ENCODE measurements at places on chromosomes 2 and 18.

GRCh38 chr18:59959073-59959472 is 59.3 kb downstream of the PMAIP1 start:
- no peak for DNase-seq

- DNase-seq = no peak
These were observed 34.0 kb downstream of the BIN1 start for GRCh38 chr2:127072970-127073369.

DNA sequence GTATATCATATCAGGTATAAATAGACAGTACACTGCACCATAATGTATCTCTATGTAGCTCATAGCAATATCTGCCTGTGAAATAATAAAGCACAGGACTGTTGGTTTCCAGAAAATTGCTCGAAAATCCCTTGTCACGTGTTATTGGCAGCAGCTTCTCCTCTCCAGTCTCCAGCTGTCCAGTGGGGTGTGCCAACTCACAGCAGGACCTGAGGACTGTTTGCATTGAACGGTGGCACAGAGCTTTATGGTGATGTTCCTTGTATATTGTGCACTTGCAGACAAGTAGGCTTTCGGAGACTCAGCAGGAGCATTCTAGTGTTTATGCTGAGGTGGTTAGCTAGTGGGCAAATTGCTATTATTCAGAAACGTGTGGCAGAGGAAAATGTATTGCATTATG is 182.2 kb upstream of the ATP5MC3 start:
- no peak for DNase-seq

GRCh38 chr2:109676346-109676902 is 62.3 kb downstream of the SOWAHC start:
- DNase-seq = no peak

GRCh38 chr2:43226558-43226954 is at the start of gene ZFP36L2:
Gene ZFP36L2 (minus strand): TSS chr2:43226606. CDS start chr2:43226315, 291 bp downstream.
- peak; percentile 99 for DNase-seq

GRCh38 chr18:9608728-9609127 is 5.6 kb downstream of the PPP4R1 start:
- no peak for DNase-seq

- DNase-seq = no peak
These were observed 42.0 kb downstream of the ZFP36L2 start for GRCh38 chr2:43184339-43184895.

- peak; percentile 43 for DNase-seq
These were observed 128.4 kb upstream of the CBLN2 start for GRCh38 chr18:72672364-72673184.

DNA sequence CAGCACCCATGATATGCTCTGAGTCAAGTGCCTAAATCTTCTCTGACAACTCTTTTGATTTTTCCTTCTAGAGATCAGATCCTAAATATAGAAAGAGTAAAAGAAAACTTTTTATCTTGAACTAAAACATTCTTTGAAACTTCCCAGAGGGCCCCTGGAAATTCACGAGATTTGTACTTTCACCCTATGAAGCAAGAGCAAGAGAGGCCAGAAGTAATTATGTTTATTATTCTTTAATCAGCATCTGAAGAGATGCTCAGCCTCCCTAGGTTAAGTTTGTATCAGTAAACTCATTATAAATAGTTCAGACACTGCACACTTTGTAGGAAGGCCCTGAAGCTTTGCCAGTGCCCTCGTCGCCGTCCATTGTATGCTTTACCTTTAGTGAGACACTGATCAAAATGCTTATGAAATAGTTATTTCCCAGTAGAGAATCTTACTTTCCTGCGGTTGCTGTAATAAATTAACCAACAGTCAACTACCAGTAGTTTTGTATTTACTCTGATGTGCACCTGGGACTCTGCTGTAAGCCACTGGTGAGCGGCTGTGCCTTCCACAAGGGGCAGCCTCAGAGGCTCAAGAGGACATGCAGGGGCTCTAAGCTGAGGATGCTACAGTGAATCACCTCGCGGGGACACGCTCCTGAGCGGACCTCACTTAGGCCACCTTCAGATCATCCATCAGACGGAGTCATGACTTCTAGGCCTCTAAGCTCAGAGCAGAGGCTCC is 71.9 kb downstream of the BIN1 start:
- DNase-seq = no peak

- DNase-seq = no peak
These were observed 77.4 kb upstream of the LDLRAD4 start for GRCh38 chr18:13141209-13141608.

DNA sequence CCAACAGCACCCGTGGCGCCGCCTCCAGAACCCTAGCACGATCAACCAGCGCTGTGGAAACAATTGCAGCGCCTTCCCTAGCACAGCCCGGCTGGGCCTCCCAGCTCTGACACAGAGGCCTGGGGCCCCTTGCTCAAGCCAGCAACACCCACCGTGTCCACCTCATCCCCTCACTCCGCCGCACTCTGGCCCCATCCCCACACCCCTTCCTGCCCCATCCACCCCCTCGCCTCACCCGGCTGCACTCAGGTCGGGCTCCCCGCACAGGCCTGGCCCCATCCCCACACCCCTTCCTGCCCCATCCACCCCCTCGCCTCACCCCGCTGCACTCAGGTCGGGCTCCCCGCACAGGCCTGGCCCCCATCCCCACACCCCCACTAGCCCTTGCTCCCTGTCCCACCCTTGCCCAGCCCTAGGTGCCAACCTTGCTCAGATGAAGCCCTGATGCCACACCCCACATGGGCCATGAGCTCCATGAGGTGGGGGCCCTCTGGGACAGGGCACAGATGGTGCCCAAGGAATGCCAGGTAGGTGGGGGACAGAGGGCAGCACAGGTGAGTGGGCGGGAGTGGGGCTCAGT is 28.7 kb downstream of the KIF1A start:
- DNase-seq = no peak

DNA sequence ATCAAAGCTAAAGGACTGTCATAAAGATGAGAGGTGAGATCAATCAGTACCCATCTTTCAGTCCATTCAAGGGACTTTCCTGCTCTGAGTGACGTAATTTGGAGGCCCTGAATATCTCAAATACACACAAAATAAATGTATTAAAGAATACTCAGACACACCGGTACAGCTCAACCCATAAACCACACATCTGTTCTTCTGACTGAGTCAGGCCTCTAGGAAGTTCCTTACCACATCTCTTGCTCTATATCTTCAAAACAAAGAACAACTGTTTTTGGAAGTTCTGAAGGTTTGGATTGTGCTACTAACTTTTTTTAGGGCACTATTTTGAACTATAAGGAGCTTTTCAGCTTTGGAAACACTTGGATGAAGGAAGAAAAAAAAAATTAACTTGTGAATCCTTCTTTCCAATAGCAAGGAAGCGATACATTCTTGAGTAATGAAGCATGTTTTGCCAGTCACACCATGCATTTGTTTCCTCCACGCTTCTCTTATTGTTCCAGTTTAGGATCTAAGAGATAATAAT is 866.5 kb upstream of the VRK2 start:
- DNase-seq = no peak

DNA sequence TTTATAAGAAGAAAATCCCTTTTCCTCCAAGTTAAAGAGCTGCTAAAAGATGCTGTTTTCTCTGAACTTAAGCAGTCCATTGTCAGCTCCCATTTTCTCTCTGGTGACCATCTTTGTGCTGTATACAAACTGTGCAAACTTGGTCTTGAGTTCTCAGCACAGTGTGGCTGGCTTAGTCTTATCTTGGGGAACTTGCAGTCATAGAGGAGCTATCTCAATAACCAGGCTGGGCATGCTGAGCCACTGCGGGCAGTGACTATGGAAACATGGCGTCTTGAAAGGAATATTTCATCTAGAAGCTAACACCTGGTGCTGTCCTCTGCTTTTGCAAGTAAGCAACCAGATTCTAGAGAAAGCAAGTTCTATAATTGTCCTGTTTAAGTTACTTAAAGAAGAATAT is 1334.4 kb upstream of the CELF4 start:
- no peak for DNase-seq

DNA sequence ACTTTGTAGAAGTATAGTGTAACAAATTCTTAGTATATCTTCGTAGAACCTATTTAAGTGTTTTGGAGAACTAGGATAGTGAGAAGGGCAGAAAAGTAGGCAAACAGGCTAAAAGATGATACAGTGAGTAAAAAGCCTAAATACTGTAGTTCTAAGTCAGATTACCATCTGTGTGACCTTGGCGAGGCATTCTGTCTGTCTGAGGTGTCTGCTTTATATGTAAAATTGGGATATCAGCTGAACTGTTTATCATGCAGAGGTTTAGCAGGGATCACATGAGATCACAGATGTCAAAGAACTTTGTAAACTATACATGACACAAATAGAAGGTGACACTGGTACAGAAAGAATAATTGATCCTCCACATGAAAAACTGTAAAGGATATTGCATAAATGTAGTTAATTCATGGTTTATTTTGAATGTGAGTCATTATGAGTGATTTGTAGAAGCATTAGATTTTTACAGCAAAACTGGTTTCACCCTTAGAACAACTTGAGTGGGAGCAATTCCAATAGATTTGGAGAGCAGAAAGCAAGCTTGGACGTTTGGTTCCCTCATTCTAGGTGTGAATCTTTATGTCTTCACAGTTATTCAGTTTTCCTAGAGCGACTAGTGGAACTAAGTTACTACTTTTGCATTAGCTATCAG is 41.9 kb downstream of the TAF1B start:
- DNase-seq = no peak

- no peak for DNase-seq
These were observed 15.3 kb upstream of the FN1 start for GRCh38 chr2:215451012-215451756.

GRCh38 chr2:226337941-226338600 is 461.5 kb downstream of the IRS1 start:
- no peak for DNase-seq

DNA sequence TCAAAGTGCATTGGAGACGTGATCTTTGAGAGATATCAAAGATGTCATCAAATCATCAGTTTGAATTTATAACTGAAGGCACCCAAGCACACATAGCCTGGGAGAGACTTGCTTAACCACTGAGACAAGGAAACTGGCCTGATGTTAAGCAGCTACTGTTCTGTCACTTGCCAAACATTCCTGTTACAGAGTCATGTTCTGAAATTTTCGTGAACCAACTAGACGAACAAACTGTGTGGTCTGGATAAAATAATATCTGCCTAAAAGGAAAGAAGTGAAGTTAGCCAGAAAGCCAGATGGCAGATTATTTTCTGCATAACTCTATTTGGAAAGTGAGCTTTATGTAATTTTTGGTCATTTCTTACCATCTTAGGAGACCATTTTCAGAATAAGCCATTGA is 51.4 kb downstream of the SPATS2L start:
- DNase-seq = no peak

DNA sequence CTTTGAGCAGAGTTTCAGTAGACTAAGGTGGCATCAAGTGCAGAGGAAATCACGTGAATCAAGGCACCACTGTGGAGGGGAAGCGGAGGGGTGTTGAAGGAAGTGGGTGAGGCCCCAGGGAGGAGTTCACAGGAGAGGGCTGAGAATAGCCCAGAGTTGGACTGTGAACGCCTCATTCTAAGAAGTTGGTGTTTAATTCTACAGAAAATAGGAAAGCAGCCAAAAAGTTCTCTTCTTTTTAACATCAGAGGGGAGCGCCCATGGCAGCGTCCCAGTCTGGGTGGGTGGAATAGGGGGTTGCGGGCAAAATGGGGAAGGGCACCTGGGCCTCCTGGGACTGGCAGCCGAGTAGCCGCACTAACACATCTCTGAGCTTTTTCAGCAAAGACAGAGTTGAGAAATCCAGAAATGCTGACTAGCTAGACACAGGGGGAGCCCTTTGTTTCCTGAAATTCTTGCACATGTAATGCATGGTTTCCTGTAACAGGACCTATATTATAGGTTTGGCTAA is 97.0 kb downstream of the NEB start:
- peak; percentile 8 for DNase-seq

GRCh38 chr2:74778381-74779264 is 55.3 kb upstream of the HK2 start:
- no peak for DNase-seq

GRCh38 chr2:172135446-172135845 is 32.7 kb upstream of the DLX2 start:
- no peak for DNase-seq

- no peak for DNase-seq
These were observed 53.1 kb downstream of the TMEM17 start for GRCh38 chr2:62452701-62453454.

DNA sequence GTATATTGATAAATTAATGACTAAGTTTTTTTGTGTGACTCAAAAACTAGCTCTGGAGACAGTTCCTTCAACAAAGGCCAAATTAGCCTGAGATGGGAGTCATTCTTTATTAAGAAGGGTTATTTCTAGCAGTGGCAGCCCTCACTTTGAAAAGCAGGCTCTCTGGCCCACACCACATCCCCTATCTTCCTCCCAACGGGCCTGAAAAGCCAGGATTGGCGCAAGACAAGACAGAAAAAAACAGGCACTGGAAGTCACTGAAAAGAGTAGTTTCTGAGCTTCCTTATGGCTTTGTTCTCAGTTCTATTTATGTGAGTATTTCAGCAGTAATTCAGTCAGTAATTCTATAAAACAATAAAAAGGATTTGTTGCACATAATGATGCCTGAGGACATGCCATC is 149.0 kb downstream of the LAMA3 start:
- no peak for DNase-seq

DNA sequence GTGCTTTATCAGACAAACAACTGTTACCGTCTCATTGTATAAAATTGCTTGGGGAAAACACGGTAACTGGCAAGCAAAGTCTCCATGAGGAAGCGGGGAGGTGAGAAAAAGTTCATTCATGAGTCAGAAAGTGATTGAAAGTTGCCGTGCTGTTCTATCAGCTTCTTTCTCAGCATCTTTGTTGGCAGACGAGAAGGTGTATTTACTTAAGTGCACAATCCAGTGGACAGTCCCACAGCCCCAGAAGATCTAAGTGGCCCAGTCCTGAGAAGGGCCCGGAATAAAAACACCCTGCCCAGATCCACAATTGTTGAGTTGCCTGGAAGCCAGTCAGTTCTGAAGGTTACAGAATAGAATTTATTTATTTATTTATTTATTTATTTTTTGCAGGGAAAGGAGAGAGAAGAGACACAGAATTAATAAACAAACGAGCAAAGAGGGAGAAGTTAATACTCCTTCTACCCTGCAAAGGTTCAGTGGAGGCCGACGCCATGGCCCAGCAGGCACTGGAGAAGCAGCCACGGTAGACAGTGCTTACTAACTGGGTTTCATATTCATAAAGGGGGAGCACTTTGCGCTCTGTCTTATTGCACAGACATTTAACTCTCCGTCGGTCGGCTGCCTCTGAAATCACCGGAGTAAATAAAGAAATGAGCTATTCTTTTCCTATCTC is 676.0 kb upstream of the SALL3 start:
- DNase-seq = no peak

DNA sequence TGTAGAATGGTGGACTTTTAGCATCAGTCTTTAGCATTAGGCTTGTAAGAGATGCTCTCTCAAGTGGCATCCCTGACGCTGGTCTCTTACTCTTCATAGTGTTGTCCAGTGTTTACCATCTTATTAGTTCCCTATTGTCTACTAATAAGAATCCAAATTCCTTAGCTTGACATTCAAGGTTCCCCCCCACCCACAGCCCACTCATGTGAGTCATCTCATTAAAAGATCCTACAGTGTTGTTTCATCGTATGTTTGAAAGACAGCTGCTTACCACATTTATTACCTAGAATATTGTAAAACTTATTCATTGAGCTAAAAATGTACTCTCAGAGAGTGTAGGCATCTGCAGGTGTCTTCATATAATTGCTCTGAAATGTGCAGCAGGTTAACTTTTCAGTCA is 28.5 kb downstream of the EIF5B start:
- DNase-seq = no peak

- DNase-seq = no peak
These were observed 133.6 kb downstream of the BCL2 start for GRCh38 chr18:63185984-63186383.

Data from GM20000 (cell line).